ENCODE measurements at places on chromosomes 11 and 22.

GRCh38 chr22:27572278-27572666 is 229.3 kb downstream of the MN1 start:
- H3K36me3 ChIP-seq, result no peaks in the 10 kb centered on the region
- H3K4me3 ChIP-seq, result no peak overlapping the region
- H3K4me1 ChIP-seq, result peaks cover 51% of the 10 kb centered on the region
- no peak overlapping the region for H3K27ac ChIP-seq
- H3K27me3 ChIP-seq, result peaks cover 41% of the 10 kb centered on the region

- H3K4me3 ChIP-seq, result peak overlapping the region; percentile 99
- DNase-seq, result no peak
- H3K27me3 ChIP-seq, result peaks cover 7% of the 10 kb centered on the region
- H3K4me1 ChIP-seq, result peaks cover 24% of the 10 kb centered on the region
- peak overlapping the region; percentile 79 for H3K27ac ChIP-seq
- peaks cover 3% of the 10 kb centered on the region for H3K36me3 ChIP-seq
These were observed 2.4 kb downstream of the UCP2 start for GRCh38 chr11:73980001-73980961.

GRCh38 chr11:79382301-79383050 is 58.4 kb downstream of the TENM4 start:
- no peaks in the 10 kb centered on the region for H3K36me3 ChIP-seq
- H3K27ac ChIP-seq, result no peak overlapping the region
- no peak overlapping the region for H3K4me3 ChIP-seq
- peaks cover 20% of the 10 kb centered on the region for H3K4me1 ChIP-seq
- DNase-seq, result no peak

- H3K36me3 ChIP-seq, result no peaks in the 10 kb centered on the region
- H3K4me1 ChIP-seq, result peaks cover 24% of the 10 kb centered on the region
- no peak for DNase-seq
- no peak overlapping the region for H3K4me3 ChIP-seq
These were observed 89.3 kb downstream of the BCR start for GRCh38 chr22:23269441-23270211.

- peaks cover 59% of the 10 kb centered on the region for H3K36me3 ChIP-seq
- peaks cover 19% of the 10 kb centered on the region for H3K4me1 ChIP-seq
- no peak for DNase-seq
- no peak overlapping the region for H3K4me3 ChIP-seq
- peak overlapping the region; percentile 50 for H3K27ac ChIP-seq
- no peaks in the 10 kb centered on the region for H3K27me3 ChIP-seq
These were observed 47.8 kb downstream of the PPP2R1B start for GRCh38 chr11:111718436-111718835.
